Ureter (tissue), 1 donor: ENCODE measurements at places on chromosomes 12 and 14. TPM values are rescaled to one million over a fixed set of nuclear protein-coding genes. Genes with fewer than 3 reads are reported as not detected.

DNA sequence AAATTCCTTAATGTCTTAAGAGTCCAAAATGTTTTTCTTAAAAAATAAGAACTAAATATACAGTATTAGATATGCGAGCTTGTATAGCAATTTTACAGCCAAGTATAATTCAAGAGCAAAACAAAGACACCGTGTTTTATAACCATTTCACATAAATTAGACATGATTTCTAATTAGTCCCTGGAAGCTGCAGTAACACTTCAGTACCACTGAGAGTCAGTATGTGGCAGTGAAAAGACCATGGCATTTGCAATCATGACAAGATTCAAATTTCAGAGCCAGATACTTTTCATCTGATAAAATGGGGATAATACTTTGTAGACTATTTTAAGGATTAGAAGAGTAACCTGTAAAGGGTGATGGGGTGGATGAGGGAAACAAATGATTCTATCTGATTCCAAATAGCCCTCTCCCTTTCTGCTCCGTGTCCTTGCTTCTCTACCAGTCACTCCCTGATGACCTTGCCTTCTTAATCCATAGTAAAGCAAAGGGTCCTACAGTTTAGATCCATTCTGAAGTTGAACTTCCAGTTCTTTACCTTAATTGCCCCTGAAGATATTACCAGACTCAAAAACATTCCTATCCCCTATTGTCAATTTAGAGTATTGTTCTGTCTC is 145.4 kb upstream of the ABCD2 start:
- no peak for DNase-seq

GRCh38 chr12:65963862-65964240 is 139.6 kb downstream of the HMGA2 start:
- DNase-seq: no peak

DNA sequence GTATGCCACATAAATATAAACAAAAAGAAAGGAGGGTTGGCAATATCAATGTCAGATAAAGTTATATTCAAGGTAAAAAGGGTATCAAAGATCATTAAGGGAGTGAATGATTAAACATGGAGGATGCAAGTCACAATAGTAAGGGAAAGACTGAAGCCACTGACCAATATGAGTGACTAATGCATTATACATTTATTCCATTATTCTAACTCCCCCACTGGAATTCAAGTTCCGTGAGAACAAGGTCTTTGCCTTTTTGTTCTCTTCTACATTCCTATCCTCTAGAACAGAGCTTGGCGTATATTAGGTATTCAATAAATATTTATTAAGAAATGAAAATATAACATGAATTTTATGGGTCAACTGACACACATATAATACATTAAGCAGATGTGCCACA is 30.7 kb downstream of the MAP4K5 start:
- DNase-seq: no peak

DNA sequence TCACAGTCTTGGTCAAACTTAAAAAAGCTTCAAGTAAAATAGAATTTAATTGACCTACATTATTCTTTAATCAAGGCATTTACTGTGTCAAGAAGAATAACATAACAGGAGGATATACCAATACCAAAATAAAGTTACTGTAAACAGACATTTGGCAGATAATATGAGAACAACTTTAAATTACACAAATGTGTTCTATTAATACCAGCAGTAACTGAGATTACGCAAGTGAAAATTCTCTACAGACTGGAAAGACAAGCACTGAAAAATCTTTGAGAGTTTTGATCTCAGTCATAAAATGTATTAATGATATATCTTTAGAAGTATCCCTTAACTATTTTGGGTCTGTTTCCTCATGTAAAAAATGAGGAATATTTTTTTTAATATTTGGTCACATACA is 169.2 kb upstream of the SOX5 start:
- no peak for DNase-seq

DNA sequence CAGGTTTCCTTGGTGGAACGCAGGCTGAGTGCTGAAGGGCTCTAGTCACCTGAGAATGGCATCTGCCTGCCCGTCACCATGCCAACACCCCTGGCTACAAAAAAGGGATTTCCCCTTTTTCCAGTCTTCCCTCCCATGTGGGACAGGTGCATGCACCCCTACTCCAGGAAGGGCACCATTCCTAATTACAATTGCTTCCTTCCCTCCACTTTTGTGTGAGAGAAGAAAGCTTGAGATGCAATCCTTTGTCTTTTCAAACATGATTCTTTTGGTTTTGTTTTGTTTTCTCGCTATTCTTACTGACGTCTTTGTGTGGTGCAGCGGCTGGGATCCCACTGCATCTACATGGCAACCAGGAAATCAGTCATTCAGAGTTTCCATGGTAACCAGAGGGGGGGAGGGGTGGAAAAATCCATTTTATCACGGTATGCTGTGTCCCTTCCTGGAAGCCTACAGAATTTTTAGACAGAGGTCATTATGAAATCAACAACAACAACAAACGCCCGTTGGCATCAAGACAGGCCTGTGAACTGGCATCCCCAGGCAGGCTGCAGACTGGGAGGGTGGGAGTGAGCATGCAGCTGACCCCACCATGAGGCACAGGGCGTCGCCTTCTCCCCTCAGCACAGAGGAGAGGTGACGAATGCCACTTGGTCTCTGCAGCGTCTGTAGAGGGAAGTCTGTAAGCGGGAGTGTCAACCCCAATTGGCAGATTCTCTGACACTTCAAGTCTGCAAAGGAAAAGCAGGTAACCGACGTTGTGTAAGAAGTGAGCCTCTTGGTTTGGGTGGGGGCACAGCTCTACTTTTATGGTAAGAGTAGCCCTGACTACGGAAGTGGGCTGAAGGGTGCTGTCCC is 13.6 kb upstream of the GNG2 start:
- DNase-seq: peak; percentile 64

DNA sequence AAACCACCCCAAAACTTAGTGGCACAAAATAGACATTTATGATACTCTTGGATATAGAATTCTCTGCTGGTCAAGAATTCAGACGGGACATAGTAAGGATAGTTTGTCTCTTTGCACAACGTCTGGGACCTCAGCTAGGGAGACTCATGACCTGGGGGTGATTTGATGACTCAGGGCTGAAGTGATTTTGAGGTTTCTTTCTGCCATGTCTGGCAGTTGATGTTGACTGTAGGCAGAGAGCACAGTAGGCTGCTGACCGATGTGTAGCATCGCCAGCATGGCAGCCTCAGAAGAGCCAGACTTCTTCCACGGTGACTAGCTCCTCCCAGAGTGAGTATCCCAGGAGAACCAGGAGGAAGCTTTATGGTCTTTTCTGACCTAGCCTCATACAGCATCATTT is 88.9 kb upstream of the FRMD6 start:
- no peak for DNase-seq

GRCh38 chr12:132723764-132724140 is 13.1 kb downstream of the PGAM5 start:
- DNase-seq: no peak

DNA sequence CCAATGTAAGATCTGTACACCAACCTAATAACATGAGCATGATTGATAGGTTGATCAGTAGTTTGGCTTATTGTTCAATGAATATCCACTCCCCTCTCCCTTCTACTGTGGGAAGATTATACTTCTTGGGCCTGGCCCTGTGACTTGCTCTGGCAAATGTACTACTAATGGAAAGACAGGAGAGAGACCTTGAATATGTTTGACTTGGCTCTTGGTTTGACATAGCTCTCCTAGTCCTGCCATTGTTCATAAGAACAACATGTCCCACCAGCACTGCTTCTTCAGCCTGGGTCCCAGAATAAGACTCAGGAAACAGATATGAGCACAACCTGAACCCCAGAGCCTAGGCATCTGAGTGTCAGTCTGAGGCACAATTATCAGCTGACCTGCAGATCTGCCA is 112.8 kb upstream of the RESF1 start:
- DNase-seq: no peak

- DNase-seq: no peak
Measured at GRCh38 chr12:2376908-2377657, 324.3 kb downstream of the CACNA1C start.

- no peak for DNase-seq
Measured at GRCh38 chr14:73264080-73264884, 27.0 kb downstream of the PAPLN start.

DNA sequence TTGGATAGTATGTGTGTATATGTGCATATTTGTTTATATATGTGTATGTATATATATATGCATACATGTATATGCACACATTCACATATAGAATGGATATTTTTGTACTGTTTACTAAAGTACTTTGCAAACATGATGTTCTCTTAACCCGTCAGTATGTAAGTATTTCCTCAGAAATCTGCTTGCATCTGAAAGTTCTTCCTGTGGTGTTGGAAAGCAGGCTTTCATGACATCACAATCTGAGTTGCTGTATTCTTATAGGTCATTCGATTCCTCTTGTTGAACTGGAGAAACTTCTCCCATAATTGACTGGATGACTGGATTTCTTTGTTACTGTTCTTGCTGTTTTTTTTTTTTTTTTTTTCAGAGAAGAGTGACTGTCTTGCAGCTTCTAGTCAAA is 29.1 kb downstream of the GABARAPL1 start:
- no peak for DNase-seq

GRCh38 chr12:71129364-71129763 is 28.4 kb downstream of the TSPAN8 start:
- DNase-seq: no peak

- peak; percentile 50 for DNase-seq
Measured at GRCh38 chr12:69330475-69331473, 17.4 kb upstream of the LYZ start.

GRCh38 chr12:103687253-103687652 is 100.2 kb downstream of the STAB2 start:
- no peak for DNase-seq

GRCh38 chr12:63857771-63858670 is 13.5 kb downstream of the SRGAP1 start:
- DNase-seq: no peak

DNA sequence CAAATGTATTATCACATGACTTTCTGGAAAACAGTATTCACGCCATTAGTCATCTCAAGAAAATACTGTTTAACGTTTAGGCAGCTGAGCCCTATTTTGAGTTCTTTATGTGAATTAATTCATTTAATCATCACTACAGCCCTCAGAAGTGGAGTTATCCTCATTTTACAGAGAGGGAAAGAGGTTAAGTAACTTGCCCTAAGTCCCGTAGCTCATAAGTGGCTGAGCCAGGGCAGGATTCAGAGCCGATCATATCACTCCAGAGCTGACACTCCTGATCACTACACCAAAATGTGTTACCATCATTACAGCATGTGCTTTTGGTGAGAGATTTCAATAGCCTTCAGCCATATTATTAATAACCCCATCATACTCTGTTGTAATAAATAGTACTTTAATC is 210.6 kb downstream of the FBXL14 start:
- DNase-seq: no peak

DNA sequence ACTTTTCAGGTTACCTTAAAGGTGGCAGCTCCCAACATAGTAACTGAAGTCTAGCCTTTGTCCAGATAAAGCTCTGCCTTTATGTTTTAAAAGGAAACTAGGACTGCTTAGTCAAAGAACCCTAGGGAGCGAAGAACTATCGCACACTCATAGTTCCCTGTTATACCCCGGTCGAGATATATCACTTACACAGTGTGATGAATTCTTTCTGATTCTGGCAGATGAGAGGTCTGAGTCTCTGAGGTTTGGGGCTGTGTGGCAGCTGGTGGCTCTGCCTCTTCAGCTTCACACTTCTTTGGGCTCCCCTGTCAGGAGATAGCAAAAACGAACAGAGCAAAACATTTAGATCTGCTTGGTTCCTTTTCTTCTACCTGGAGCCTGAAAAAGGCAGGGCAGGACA is 17.0 kb downstream of the ACIN1 start:
- no peak for DNase-seq

DNA sequence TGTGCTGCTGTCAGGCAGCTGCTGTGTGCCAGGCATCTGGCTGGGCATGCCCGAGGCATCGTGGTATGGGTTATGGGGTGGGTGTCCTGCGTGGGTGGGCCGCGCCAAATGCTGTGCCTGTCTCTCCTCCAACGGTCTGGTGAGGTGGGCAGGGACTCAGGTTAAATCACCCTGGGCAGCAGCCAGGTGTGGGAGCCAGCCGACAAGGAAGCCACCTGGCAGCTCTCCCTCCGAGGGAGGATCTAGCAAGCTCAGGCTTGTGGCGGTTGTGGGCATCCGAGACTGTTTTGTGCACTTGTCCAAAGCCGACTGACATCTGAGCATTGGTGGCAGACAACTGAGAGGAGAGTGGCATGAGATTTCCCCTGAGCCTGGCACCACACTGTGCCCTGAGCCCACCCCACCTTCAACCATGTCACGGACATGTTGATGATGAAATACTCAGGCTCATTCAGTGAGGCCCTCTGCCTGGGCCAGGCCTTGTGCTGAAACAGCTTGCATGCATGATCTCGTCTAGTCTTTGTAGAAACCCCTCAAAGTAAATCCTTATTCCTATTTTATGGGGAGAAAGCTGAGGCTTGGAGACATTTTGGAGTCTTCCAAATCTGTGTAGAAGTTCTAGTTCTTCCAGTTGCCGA is 181.8 kb upstream of the MYL2 start:
- DNase-seq: peak; percentile 73

GRCh38 chr12:91912178-91912577 is 233.5 kb downstream of the BTG1 start:
- no peak for DNase-seq

GRCh38 chr12:1629338-1630132 is 504 bp downstream of the WNT5B start:
- peak; percentile 51 for DNase-seq

- DNase-seq: no peak
Measured at GRCh38 chr14:56694609-56695008, 115.0 kb downstream of the TMEM260 start.

GRCh38 chr12:127542931-127543330 is 724.0 kb upstream of the TMEM132C start:
- DNase-seq: no peak

DNA sequence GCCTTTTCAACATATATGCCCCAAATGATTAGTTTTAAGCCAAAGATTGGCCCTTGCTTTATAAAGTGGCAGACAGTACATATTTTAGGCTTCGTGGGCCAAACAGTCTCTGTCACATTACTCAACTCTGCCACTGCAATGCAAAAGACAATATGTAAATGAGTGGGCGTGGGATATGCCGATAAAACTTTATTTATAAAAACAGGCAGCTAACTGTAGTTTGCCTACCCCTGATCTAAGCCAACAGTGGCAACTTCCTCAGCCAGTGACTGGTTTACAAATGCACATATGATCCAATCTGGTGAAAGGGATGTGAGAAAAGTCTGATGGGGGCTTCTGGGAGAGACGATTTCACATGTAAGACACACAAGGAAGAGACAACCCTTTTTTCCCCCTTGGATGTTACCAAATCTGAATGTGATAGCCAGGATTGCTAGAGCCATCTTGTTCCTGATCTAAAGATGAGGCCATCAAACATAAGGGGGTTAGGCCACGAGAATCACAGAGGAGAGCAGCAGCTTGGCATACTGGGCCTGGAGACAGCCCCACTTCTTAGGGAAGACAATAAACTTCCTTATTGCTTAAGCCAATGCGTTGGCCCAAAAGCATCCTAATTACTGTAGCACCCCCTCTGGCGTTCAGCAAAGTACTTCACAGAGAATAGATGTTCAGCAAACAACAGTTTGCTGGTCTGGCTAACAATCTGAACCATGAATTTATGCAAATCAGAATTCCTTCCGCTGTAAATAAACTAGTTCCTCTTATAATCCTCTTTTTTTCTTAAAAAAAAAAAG is 75.2 kb upstream of the TMCC3 start:
- no peak for DNase-seq

Gene PRH2
- total RNA-seq: not detected

Gene PPP2R3C
- total RNA-seq: 23.0 TPM

Gene SIX6
- total RNA-seq: not detected

Gene NUAK1
- 16.0 TPM for total RNA-seq

Gene FAIM2
- 6.2 TPM for total RNA-seq

Gene TGM1
- total RNA-seq: 7.7 TPM

Gene CFAP54
- total RNA-seq: 2.6 TPM

Gene SLCO1C1
- total RNA-seq: not detected
